ENCODE measurements at places on chromosomes 6 and 20.

- no peak for DNase-seq
Observed at GRCh38 chr6:18835976-18836375, 448.8 kb downstream of the RNF144B start.

DNA sequence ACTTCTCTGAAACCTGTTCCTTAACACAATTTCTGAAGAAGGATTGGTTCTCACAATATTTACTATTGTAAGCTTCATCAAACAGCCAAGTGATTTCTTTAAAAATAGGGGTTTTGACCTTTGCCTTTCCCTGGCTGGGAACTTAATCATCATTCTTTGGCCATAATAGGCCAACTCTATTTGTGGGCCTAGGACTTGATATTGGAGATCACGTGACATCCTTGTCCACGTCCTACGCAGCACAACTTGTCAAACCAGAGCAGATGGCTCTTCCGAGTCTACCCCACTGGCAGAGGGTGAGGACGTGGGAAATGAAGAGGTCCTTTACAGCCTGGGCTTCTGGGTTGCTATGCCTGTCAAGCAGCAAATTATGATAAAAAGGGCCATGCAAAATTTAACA, 1030.6 kb downstream of the KIF16B start:
- no peak for DNase-seq

DNA sequence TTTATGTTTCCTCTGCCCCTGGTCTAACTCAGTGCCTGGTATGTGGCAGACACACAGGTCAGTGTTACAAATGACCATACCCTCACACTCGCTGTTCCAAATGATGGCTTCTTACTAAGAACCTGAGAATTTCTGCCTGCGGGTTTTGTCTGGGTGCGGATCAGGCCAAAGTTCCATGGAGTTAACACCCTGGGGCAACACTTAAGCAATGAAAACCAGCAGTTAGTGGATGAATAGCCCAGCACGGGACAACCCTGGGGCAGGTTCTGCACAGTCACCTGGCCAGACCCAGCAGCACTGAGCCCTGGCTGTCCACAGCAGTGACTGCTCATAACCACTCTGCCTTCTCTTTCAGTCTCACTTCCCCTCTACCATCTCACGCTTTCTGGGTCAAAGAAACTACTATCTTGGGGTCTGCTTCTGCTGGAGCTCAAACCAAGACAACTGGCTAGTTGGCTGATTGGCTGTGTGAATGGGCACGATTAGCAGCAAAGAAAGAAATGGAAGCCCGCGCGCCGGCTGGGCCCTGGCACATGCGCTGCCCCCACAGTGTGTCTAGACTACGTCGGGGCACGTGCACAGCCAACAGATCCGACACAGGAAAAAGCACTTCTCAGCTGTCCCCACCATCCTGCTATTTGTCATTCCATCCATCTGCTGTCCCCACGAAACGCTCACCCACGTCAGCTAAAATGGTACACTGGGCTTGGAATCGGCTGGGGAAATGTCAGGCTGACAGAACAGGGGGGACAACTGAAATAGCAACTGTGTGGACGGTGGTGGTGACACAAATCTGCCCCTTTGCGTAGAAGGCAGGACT, 36.6 kb downstream of the MGME1 start:
- DNase-seq, result no peak

DNA sequence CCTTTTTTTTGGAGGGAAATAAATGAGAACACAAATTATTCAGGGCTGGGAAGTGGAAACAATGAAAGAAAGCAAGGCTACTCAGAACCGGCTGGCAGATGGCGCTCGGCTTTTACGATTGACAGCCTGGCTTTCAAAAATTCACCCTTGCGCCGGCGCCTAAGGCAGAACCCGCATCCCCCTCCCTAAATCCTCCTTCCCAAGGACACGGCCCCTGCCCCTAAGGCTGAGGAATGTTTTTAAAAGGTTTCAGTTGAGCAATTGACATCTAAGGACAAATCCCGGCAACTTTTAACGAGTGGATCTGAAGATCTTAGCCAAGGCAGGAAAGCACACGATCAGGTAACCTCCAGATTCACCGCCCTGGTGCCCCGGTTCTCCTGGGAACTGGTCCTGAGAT, 16.3 kb downstream of the GNAS start:
- DNase-seq, result no peak

- no peak for DNase-seq
Observed at GRCh38 chr20:45857882-45858216, 435 bp downstream of the ZSWIM3 start.

Measured in fibroblast of skin of left quadriceps (primary cell).